GM12891 (cell line): ENCODE measurements at places on chromosomes 7 and 10.

GRCh38 chr10:86782701-86783418 lies 26.4 kb downstream of the BMPR1A start:
- DNase-seq = no peak

- no peak for DNase-seq
Observed at GRCh38 chr7:123305840-123306375, 106.1 kb upstream of the SLC13A1 start.

- DNase-seq = no peak
Observed at GRCh38 chr10:130737621-130738020, 573.9 kb downstream of the TCERG1L start.

- no peak for DNase-seq
Observed at GRCh38 chr7:54541669-54542625, at the start of gene VSTM2A. Gene VSTM2A (plus strand): TSS chr7:54542375. CDS start chr7:54542731, 356 bp downstream.

DNA sequence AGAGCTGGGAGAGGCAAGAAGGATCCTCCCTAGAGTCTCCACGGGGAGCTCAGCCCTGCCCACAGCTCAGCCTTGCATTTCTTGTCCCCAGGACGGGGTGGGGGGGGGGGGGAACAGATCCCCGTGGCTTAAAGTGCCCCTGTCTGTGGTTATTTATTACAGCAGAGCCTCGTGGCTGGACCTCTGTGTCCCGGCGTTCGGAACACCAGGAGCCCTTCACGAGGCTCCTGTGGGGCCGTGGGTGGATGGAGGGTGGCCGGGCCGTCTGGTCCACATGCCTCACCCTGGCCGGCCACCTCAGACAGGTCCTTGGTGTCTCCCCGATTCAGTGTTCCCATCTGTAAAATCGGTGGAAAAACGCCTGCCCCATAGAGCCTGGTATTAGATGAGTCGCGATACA lies 37.9 kb downstream of the FAM20C start:
- no peak for DNase-seq

DNA sequence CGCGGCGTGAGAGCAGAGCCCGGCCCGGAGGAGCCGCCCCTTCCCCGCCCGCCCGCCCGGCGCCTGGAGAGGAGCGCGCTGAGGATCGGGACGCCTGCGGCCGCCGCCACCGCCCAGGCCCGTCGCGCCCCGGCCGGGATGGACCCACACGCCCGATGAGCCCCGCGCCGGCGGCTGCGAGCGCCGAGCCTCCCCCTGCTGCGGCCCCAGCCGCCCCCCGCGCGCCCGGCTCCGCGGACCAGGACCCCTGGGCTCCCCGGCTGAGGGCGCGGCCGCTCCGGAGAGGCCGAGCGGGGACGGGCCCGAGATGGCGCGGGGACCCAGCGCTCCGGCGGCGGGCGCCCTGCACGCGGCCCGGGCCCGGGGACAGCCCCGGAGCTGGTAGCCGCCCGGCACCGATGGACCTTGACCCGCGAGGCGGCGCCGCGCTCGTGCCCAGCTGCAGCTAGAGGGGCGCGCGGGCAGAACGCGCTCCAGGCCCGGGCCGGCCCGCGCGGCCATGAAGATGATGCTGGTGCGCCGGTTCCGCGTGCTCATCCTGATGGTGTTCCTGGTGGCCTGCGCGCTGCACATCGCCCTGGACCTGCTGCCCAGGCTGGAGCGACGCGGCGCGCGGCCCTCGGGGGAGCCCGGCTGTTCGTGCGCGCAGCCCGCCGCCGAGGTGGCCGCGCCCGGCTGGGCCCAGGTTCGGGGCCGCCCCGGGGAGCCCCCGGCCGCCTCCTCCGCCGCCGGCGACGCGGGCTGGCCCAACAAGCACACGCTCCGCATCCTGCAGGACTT lies 520 bp downstream of the FAM20C start:
- DNase-seq = no peak

DNA sequence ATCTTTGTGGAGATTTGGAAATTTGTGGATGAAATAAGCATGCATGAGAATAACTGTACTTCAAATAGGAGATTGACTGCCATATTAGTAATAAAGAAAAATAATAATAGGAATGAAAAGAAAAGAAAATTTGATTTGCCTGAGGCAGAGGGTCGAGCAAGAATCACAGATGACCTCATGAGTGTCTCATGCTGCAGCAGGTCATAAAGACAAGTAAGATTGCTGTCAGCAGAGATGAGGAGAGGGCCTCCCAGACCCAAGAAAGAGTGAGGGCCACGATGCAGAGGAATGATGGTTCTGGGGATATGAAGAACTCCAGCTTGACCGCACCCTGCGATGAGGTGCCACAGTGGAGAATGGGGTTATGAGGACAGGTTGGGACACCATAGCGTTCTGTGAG lies 39.2 kb downstream of the TOMM7 start:
- no peak for DNase-seq

- DNase-seq = no peak
Observed at GRCh38 chr7:133586253-133586652, 333.4 kb downstream of the EXOC4 start.

- no peak for DNase-seq
Observed at GRCh38 chr10:66519616-66520015, 406.2 kb upstream of the LRRTM3 start.

GRCh38 chr10:97676770-97677581 lies 10.1 kb downstream of the AVPI1 start:
- peak; percentile 66 for DNase-seq

DNA sequence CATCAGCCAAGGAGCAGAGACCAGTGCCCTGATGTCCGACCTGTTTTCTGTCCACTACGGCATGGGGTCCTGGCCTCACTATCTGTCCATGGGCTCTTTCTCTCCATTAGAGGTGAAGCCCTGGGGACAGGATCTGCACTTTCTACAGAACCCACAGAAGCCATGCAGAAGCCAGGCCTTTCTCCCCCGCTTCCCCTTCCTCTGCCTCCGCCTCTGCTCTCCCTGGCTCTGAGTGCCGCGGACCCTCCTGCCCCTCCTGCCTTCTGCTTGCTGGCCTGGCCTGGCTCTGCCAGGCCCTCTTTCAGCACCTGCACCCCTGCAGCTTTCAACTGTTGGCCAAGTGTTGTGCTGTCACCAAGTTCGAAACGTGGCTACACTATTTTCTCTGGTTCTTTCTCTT lies 439.8 kb upstream of the ZMIZ1 start:
- no peak for DNase-seq

GRCh38 chr7:87671-88070 lies 104.7 kb upstream of the FAM20C start:
- DNase-seq = no peak
